ENCODE measurements at places on chromosomes 1 and 21. TPM values are rescaled to one million over a fixed set of nuclear protein-coding genes. Genes with fewer than 3 reads are reported as not detected.

OLIG2 gene
- total RNA-seq: not detected

BSND gene
- total RNA-seq: under 0.01 TPM

TARDBP gene
- 150 TPM for total RNA-seq

RPTN gene
- 1.7 TPM for total RNA-seq

LTN1 gene
- total RNA-seq: 36.3 TPM

IGSF9 gene
- total RNA-seq: 20.9 TPM

PHC2 gene
- 74.2 TPM for total RNA-seq

KRTAP19-1 gene
- not detected for total RNA-seq

ERRFI1 gene
- total RNA-seq: 266 TPM

NUDT4B gene
- 13.5 TPM for total RNA-seq

TIE1 gene
- 0.14 TPM for total RNA-seq

LAMC2 gene
- total RNA-seq: 1,196 TPM

CASQ2 gene
- total RNA-seq: 0.07 TPM

CD2 gene
- total RNA-seq: not detected

PSRC1 gene
- total RNA-seq: 1.4 TPM

KIAA0040 gene
- total RNA-seq: 6.8 TPM

PROK1 gene
- total RNA-seq: not detected

TSACC gene
- total RNA-seq: 0.36 TPM

CD53 gene
- total RNA-seq: not detected

MIXL1 gene
- not detected for total RNA-seq

CRNN gene
- total RNA-seq: 24.6 TPM

PPM1J gene
- 2.8 TPM for total RNA-seq

ZFYVE9 gene
- 67.1 TPM for total RNA-seq

THEM5 gene
- total RNA-seq: not detected

KDM1A gene
- total RNA-seq: 106 TPM

KCNT2 gene
- 0.50 TPM for total RNA-seq

IVL gene
- total RNA-seq: 18.8 TPM

PLXNA2 gene
- 9.9 TPM for total RNA-seq

PCAT6 gene
- total RNA-seq: 0.68 TPM

TFAP2E gene
- 0.21 TPM for total RNA-seq

MATN1 gene
- not detected for total RNA-seq

F11R gene
- 292 TPM for total RNA-seq

S100A7A gene
- under 0.01 TPM for total RNA-seq

OR2AJ1 gene
- total RNA-seq: not detected

FAM78B gene
- total RNA-seq: under 0.01 TPM

LORICRIN gene
- total RNA-seq: not detected

KRTAP19-8 gene
- total RNA-seq: not detected

NPPA gene
- not detected for total RNA-seq

KIF21B gene
- total RNA-seq: 4.4 TPM

ANKRD65 gene
- 18.2 TPM for total RNA-seq

MPL gene
- not detected for total RNA-seq

UBL4B gene
- total RNA-seq: not detected

CLDN17 gene
- total RNA-seq: 1.4 TPM

DNAJC28 gene
- total RNA-seq: 1.6 TPM

GRIK3 gene
- not detected for total RNA-seq

FAM177B gene
- total RNA-seq: not detected

APOBEC4 gene
- total RNA-seq: not detected

CKS1B gene
- 27.0 TPM for total RNA-seq

CNN3 gene
- 141 TPM for total RNA-seq

ASAP3 gene
- total RNA-seq: 10.5 TPM

BRINP2 gene
- not detected for total RNA-seq

LCK gene
- under 0.01 TPM for total RNA-seq
